ENCODE measurements at places on chromosomes 13 and 19.

GRCh38 chr19:35225951-35226350 is 2.6 kb downstream of the FAM187B start:
- no peak for DNase-seq

DNA sequence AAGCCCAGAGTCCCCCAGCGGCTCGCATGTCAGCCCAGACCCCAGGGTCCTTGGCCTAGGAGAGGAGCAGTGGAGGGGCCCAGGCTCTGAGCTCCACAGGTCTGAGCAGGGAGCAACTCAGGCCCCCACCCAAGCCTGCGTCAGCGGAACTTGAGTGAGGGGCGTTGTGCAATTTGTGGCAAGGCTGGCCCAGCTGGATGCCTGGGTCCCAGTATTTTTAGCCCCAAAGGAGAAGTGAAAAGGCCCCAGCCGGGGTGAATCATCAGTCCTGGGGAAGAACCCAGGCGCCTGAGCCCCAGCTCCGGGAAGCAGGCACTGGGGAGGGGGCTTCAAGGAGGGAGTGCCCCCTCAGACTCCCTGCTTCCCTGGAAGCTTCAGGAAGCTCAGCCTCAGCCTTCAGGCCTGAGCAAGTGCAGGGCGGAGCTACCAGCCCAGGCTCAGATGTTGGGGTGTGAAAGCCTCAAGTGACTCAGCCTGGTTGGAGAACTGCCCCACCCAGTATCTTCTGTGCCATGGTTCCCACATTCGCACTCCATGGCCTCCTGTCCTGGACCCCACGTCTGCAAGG is 7.2 kb downstream of the MED29 start:
- DNase-seq = no peak

DNA sequence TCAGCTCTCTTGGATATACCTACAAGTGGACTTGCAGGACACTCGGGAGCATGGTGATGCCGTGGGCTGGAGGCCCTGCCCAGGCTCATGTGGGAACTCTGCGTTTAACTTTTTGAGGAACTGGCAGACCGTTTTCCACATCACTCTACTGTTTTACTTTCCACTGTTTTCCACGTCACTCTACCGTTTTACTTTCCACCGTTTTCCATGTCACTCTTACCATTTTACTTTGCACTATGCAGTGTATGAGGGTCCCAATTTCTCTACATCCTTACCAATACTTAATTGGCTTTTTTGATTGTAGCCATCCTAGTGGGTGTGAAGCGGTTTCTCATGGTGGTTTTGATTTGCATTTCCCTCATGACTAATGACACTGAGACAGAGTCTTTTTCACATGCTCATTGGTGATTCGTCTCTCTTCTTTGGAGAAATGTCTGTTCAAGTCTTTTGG is 40.5 kb downstream of the GATAD2A start:
- DNase-seq = no peak

DNA sequence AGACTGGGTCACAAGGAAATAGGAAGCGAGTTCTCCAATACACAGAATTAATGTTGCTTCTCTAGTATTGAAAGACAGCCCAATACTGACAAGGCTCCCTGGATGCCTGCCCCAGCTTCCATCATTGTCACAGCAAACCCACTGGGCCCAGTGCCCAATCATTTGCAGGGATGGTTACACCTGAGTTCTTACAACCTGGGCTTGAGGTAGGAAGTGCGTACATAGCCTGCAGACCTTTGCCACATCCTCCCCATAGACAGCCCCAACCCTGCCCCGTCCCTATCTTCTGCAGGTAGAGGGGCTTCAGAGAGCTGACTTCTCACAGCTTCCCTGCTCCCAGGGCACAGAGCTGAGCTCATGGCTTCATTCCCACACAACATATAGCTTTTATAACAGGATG is 108.1 kb upstream of the UBL3 start:
- no peak for DNase-seq

DNA sequence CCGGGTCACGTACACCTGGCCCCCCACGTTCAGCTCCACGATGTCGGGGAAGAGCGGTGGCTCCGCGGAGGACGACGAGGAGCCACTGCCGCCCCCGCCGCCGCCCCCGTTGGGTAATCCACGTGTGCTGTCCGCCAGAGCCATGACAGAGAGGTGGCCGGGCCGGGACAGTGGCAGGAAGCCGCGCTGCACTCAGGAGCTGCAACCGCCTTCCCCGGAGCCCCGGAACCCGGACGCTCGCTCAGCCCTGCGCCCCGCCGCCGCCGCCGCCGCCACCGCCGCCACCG is 257 bp downstream of the KCTD12 start:
- no peak for DNase-seq

DNA sequence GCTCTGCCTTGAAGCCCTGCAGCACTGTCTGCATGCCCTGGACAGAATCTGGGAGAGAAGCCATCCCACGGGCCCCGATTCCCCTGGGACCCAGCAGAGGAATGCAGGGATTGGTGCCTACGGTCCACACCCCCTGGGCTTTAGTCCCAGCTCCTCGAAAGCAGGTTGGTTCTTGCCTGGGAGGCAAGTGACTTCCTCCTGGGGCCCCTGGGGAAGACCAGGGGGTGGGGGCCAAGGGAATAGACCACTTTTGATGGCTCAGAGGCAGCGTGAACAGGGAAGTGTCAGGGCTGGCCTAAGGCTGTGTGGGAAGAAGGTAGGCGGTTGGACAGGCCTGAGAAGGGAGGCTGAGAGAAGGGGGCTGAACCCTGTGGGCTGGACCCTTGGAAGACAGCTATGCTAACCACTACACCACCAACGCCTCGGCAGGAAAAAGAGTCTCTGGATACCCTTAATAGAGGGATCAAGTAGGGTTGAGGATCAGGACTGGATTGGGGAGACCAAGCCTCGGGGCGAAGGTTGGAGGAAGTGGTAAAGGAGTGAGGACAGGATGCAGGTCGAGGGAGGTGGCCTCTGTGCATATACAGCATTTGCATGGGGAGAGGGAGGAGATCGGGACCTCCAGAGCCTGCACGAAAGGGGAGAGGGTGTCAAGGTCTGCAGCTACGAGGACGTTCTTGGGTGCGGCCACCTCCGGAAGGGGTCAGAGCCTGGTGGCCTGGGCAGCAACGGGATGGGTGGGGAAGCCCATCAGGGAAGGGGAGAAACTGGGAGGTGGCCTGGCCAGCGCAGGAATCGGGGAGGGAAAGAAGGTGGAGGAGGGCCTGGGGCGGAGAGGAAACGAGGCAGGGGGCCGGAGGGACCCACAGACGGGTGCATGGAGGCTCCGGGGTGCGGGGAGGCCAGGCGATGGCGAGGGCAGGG is 709 bp downstream of the DPP9 start:
- no peak for DNase-seq

GRCh38 chr19:52307275-52307674 is 10.3 kb downstream of the ZNF480 start:
- DNase-seq = no peak

DNA sequence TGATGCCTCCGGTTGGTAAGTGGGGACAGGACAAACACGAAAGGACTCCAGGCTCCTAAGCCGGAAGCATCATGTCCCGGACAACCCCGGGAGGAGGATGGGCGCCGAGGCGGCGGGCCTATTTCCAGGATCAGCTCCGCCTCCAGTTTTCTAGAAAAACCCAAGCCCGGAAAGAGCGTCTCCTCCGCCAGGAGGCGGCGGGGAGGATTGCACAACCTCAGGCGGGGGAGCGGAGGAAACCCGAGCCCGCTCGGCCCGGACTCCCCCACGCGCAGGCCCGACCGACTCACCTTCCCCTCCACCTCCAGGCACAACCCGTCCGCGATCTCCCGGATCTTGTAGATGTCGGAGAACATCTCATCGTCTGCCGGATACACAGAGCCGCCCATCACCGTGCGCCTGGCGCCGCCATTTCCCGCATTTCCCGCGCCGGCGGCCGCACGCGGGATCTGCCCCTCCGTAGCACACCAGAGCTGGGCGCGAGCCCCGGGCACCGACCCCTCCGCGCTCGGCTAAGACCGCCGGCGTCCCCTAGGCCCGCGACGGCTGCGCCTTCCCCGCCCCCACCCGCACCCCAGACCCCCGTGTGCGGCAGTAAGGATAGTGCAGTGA is 455 bp downstream of the TPT1 start:
- peak; percentile 77 for DNase-seq

GRCh38 chr19:23145617-23146415 is 29.0 kb downstream of the ZNF730 start:
- no peak for DNase-seq

GRCh38 chr13:95603887-95604555 is 40.5 kb downstream of the DZIP1 start:
- DNase-seq = no peak

DNA sequence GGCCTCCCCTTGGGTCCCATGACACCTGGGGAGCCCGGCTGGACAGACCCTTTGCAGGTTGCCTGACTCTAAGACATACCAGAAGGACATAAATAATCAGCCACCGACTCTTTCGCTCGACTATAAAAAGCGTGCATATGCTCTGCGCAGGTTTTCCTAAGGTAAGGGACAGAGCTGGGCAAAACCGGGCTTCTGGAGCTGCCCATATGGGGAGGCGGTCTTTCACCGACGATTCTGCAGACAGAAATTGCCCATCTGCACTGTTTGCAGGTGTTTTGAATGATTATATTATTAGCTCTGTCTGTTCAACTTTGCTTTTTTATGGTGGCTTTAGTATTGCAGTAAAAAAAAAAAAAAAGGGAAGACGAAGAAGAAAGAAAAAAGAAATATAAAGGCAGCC is 347.2 kb downstream of the TSHZ3 start:
- DNase-seq = no peak

DNA sequence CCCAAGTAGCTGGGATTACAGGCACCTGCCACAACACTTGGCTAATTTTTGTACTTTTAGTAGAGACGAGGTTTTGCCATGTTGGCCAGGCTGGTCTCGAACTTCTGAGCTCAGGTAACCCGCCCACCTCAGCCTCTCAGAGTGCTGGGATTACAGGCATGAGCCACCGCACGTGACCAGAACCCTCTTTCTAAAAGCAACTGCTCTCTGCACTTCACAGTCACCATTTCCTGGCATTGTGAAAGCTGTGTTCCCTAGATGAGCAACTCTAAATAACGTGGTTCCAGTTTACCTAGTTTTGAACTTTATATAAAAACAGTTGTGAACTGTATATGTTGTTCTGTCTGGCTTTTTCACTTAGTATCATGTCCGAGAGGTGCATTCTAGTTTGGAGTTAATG is 152.9 kb downstream of the SIPA1L3 start:
- no peak for DNase-seq

DNA sequence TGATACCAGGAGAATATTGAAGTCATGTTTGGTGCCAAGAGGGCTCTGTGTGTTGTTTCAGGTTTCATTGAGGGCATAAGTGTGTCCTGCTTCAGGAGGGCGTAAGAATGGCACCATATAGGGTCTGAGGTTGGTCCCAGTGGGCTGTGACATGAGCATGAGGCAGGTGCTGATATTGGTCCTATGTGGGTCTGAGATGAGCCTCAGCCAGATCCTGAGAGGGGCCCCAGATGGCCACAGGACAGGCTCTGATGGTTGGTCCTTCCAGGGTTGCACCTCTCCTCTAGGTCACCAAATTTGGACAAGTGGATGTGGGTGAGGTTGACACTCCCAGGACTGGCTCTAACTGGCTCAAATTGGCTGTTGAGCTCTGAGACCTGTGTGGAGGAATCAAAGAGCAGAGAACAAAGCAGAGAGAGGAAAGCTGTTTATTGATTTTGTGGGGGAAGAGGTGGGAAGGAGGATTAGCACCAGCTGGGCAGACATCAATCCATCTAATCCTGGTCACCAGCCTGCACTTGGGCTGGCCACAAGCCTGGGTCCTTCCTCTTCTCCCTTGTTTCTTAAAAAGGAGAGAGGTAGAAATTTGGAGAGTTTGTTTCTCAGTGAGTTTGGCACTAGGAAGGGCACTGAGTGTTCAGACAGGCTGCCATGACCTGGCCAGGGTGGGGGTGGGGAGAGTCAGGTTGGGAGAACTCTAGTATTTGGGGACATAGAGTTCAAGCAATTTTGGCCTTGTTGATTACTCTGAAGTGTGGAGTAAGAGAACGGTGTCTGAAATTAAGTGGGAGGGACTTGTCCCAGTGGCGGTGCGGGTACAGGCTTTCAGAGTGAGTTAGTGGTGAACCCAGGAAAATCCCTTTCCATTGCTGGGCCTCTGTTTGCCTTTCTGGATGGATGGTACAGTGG is 38.7 kb downstream of the CYP2B6 start:
- DNase-seq = no peak

DNA sequence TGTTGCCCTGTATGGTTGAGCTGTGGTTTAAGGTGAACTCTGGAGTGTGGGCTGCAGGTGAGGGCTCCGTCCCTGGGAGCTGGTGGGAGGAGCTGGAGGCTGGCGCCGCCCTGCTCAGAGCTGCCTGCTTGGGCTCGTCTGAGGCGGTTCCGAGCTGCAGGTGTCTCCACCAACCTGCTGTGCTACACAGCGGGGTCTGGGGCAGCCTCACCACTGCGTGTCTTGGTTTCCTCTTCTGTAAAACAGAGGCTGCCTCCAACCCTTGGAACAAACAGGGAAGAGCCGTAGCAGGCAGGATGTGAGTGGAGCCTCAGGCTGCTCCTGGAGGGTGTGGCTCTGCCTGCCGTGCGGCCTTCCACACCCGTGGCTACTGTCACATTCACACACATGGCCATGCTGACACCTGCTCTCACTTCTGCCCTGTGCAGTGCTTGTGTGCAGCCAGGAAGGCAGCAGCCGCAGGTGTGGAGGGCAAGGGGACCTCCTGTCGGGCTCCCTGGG is 21.4 kb downstream of the NAXD start:
- no peak for DNase-seq

All from stimulated activated CD8-positive, alpha-beta memory T cell treated with anti-CD3 and anti-CD28 coated beads, Interleukin-15, amount 100 ng/mL, for 48 hours (primary cell).